Right atrium auricular region (tissue), 2 donors: ENCODE measurements at places on chromosomes 5 and 9. TPM values are rescaled to one million over a fixed set of nuclear protein-coding genes. Genes with fewer than 3 reads are reported as not detected.

Gene SGCD
- 85.1 TPM for total RNA-seq

Gene NSD1
- 26.7 TPM for total RNA-seq

Gene TMEM232
- 1.1 TPM for total RNA-seq

Gene CD14
- total RNA-seq = 25.0 TPM

GRCh38 chr5:62340979-62341378, 35.0 kb downstream of the KIF2A start:
- no peaks in the 10 kb centered on the region for H3K36me3 ChIP-seq
- DNase-seq = no peak
- H3K27ac ChIP-seq = no peak overlapping the region
- no peaks in the 10 kb centered on the region for H3K4me1 ChIP-seq

GRCh38 chr5:95027151-95027721, 257.7 kb downstream of the MCTP1 start:
- no peak overlapping the region for H3K27ac ChIP-seq
- no peaks in the 10 kb centered on the region for H3K4me1 ChIP-seq
- no peaks in the 10 kb centered on the region for H3K36me3 ChIP-seq
- no peaks in the 10 kb centered on the region for H3K27me3 ChIP-seq
- DNase-seq = no peak

- H3K27me3 ChIP-seq = no peaks in the 10 kb centered on the region
- no peaks in the 10 kb centered on the region for H3K4me1 ChIP-seq
- H3K36me3 ChIP-seq = no peaks in the 10 kb centered on the region
- H3K4me3 ChIP-seq = no peak overlapping the region
- no peak for DNase-seq
Measured at GRCh38 chr5:125685771-125686170, 737.4 kb upstream of the GRAMD2B start.

- H3K4me1 ChIP-seq = no peaks in the 10 kb centered on the region
- no peak for DNase-seq
- H3K27me3 ChIP-seq = no peaks in the 10 kb centered on the region
- no peak overlapping the region for H3K4me3 ChIP-seq
Measured at GRCh38 chr5:160491438-160491837, 69.8 kb downstream of the PTTG1 start.

DNA sequence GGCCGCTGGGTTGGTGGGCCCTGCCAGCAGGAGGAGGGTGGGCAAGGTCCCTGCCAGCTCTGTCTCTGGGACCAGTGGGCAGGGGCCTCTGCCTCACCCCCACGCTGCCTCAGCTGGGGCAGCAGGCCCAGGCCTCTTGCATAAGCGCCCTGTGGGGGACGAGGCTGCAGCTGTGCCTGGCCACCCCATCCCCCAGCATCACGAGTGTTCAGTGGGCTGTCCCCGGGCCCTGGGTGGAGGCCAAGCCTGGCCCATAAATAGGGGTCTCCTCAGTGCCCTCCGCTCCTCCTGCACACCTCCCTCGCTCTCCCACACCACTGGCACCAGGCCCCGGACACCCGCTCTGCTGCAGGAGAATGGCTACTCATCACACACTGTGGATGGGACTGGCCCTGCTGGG, at the start of gene PTGDS:
Gene PTGDS (plus strand): TSS at position 282 of the 400 bp plus-strand sequence. CDS start 75 bp downstream, at position 357.
- peaks cover 87% of the 10 kb centered on the region for H3K4me1 ChIP-seq
- peak within 1 kb of the TSS; percentile 93 for H3K27ac ChIP-seq
- peak within 1 kb of the TSS; percentile 61 for H3K4me3 ChIP-seq
- no peaks in the 10 kb centered on the region for H3K36me3 ChIP-seq
- H3K27me3 ChIP-seq = no peaks in the 10 kb centered on the region
- DNase-seq = no peak

DNA sequence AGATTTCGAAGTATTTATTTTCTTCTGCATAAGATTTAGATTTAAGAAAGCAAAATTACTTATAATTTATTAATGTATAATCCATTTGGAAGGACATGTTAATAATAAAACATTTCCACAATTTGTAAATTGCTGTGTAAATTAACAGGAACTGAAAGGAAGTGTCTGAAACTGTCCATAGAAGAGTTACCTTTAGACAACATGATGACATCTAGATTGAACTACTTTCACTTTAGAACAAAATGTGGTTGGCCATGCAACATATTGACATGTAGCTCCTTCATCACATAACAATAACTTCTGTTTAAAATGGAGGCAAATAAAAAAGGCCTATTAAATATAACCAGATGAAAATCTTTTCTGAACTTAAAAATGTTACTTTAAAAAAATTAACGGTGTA, 1849.5 kb upstream of the ACO1 start:
- H3K36me3 ChIP-seq = no peaks in the 10 kb centered on the region
- no peak overlapping the region for H3K4me3 ChIP-seq
- H3K27me3 ChIP-seq = no peaks in the 10 kb centered on the region
- H3K27ac ChIP-seq = no peak overlapping the region
- no peaks in the 10 kb centered on the region for H3K4me1 ChIP-seq

- no peak overlapping the region for H3K27ac ChIP-seq
- H3K4me1 ChIP-seq = no peaks in the 10 kb centered on the region
- no peaks in the 10 kb centered on the region for H3K27me3 ChIP-seq
- H3K4me3 ChIP-seq = no peak overlapping the region
- no peak for DNase-seq
Measured at GRCh38 chr5:146947181-146947941, 68.8 kb upstream of the PPP2R2B start.

GRCh38 chr5:134873494-134873893, 677 bp upstream of the TXNDC15 start:
- no peaks in the 10 kb centered on the region for H3K36me3 ChIP-seq
- no peaks in the 10 kb centered on the region for H3K4me1 ChIP-seq
- no peak for DNase-seq
- no peak overlapping the region for H3K4me3 ChIP-seq

DNA sequence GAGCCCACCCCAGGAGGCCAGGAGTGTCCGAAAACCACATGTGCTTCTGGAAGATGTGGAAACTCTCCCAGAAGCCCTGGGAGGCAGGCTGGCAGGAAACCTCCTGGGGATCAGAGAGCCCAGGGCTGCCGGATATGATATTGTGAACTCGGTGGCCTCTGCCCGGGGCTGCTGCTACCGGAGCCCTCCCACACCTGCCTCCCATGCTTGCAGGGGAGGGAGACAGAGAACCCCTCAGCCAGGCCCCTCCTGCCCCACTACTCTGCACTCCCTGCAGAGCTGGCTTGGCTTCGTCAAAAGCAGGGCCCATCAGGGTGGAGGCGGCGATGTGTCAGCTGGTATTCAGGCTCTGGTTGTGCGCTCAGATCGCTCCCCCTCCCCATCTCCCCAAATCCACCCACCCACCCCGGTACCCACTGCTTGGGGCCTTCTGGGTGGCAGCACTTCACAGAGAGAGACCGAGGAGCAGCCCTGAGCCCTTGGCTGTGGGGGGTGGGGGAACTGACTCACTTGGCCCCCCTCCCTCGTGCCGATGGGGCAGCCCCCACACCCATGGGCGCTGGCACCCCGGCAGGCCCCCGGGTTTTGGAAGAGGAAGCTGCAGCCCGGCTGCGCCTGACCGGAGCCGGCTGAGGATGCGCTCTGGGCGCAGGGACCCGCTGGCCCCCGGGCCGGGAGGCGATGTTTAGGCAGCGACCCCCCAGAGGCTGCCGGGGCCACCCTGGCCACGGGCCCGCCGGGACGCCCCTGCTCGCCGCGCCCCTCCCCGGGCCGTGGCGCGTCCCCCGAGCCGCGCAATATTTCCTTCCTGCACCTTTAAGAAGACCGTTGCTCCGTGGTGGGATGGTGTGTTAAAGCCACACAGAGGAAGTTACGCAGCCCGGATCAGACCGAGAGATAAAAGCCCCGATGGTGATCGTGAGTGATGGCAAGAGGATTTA, 786 bp upstream of the NTNG2 start:
- no peaks in the 10 kb centered on the region for H3K27me3 ChIP-seq
- H3K27ac ChIP-seq = peak overlapping the region; percentile 72
- no peak for DNase-seq

- no peaks in the 10 kb centered on the region for H3K27me3 ChIP-seq
- H3K36me3 ChIP-seq = no peaks in the 10 kb centered on the region
- H3K4me1 ChIP-seq = no peaks in the 10 kb centered on the region
- no peak overlapping the region for H3K27ac ChIP-seq
- DNase-seq = no peak
Measured at GRCh38 chr5:96590796-96591195, 71.4 kb upstream of the CAST start.

DNA sequence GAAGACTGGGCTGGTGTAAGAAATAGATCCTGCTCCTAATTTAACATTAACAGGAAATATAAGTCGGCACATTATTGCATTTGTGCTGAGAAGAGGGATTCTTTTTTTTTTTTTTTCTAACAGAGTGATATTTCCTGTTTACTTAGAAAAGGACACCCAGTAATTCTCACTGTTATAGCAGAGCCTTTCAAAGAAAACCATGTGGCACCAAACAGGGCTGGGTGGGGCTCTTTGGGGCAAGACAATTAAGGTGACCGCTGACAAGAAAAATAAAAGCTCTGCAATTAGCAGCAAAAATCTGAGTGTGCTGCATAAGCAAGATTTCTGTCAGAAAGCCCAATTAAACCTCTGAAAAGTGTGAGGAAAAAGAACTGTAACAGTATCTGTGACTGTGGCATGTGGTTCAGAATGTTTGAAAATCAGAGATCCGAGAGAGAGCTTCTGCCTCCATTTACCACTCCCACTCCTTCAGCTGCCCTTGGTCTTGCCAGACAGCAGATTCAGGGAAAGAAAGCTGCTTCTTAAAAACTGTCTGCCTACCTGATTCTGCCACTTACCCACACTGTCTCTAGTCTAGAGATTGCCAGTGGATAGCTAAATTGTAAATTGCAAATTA, 77.1 kb upstream of the IQGAP2 start:
- H3K4me1 ChIP-seq = no peaks in the 10 kb centered on the region
- DNase-seq = no peak
- H3K27ac ChIP-seq = no peak overlapping the region
- no peaks in the 10 kb centered on the region for H3K36me3 ChIP-seq

DNA sequence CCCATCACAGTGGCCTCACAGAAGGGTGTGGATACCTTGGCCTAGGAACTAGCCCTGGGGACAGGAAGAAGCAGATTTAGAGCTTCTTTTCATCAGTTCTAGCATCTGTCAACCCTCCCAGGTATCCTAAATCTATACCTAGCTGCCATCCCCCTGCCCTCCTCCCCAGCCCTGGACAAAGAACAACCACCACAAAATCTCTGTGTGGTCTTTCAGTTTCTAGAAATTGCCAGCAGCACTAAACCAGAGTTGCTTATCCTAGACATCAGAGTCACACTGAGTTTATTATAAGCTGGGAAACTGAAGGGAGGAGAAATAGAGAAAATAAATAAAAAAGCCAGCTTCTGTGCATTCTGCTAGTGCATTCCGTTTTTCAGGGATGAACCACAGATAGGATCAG, 14.6 kb downstream of the CCDC180 start:
- H3K27ac ChIP-seq = no peak overlapping the region
- H3K4me3 ChIP-seq = no peak overlapping the region
- no peaks in the 10 kb centered on the region for H3K4me1 ChIP-seq
- no peaks in the 10 kb centered on the region for H3K27me3 ChIP-seq

DNA sequence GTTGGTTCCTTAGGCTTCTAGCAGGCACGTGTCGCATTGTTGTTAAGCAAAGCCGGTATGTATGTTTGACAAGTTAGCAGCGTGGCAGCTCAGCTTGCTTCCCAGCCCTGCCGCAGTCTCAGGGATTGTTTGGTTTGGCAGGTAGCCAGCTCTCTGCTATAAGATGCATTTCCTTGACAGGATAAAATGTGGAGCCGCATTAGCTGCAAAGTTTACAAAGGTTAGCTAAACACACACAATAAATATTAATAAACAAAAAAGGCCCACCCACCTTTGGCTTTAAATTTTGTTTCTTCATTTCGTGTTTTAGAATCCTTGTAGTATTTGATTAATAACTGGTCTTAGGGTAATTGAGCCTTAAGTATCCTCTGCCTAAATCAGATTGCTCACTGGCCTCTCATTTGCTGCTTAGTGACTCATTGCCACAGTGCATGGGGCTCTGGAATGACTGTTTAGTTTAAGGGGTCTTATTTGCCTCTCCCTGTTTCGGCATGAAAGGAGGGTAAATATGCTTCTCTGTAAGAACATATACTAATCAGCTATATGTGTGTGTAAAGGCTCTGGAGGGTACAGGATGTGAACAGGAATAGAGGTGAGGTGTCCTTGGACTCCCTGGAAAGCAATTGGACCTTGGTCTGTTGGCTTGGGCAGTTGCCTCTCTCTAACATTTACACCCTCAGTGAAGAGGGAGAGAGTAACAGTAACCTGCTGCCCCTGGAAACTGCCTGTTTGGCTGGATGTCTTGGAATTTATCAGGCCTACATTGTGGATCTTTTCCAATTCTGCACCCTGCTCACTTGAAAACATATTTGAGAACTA, 122.0 kb downstream of the GDNF start:
- DNase-seq = no peak
- no peaks in the 10 kb centered on the region for H3K4me1 ChIP-seq
- no peak overlapping the region for H3K27ac ChIP-seq
- H3K27me3 ChIP-seq = no peaks in the 10 kb centered on the region
- H3K4me3 ChIP-seq = no peak overlapping the region
